ENCODE measurements at places on chromosomes 12 and 14. TPM values are rescaled to one million over a fixed set of nuclear protein-coding genes. Genes with fewer than 3 reads are reported as not detected.

The TRAFD1 gene
- total RNA-seq, result 55.8 TPM

The FAM177A1 gene
- total RNA-seq, result 59.3 TPM

The DPPA3 gene
- total RNA-seq, result not detected

The PMCH gene
- total RNA-seq, result not detected

The LAG3 gene
- total RNA-seq, result 0.14 TPM

The SUPT16H gene
- total RNA-seq, result 68.4 TPM

The TMPRSS12 gene
- total RNA-seq, result not detected

The TEX52 gene
- total RNA-seq, result not detected

The CLECL1 gene
- not detected for total RNA-seq

The POTEM gene
- not detected for total RNA-seq

The ERP27 gene
- not detected for total RNA-seq

The CAPZA3 gene
- 0.14 TPM for total RNA-seq

The LBHD2 gene
- total RNA-seq, result not detected

The BCAT1 gene
- 136 TPM for total RNA-seq

The CLEC14A gene
- 3.6 TPM for total RNA-seq

The HOXC12 gene
- not detected for total RNA-seq

The SLC8A3 gene
- 0.18 TPM for total RNA-seq

The ERG28 gene
- total RNA-seq, result 7.4 TPM

The SERPINA1 gene
- not detected for total RNA-seq

The HOXC10 gene
- 0.43 TPM for total RNA-seq

The SPIC gene
- total RNA-seq, result not detected

The KCNA1 gene
- not detected for total RNA-seq

All from smooth muscle cell of bladder (primary cell).